Dorsolateral prefrontal cortex (tissue), 122 donors: ENCODE measurements at places on chromosomes 6 and 20.

- no peak for DNase-seq
Measured at GRCh38 chr6:7939864-7940228, 29.3 kb upstream of the TXNDC5 start.

- no peak for DNase-seq
Measured at GRCh38 chr20:8260837-8261251, 128.8 kb downstream of the PLCB1 start.

GRCh38 chr6:139144490-139145085 lies 9.7 kb downstream of the HECA start:
- DNase-seq, result no peak

GRCh38 chr20:50982363-50982762 lies 23.7 kb downstream of the MOCS3 start:
- DNase-seq, result no peak

- DNase-seq, result no peak
Measured at GRCh38 chr6:9370480-9370879, 935.1 kb upstream of the SLC35B3 start.

- no peak for DNase-seq
Measured at GRCh38 chr20:39090906-39091305, 128.8 kb downstream of the DHX35 start.
